ENCODE measurements at places on chromosomes 7 and 10.

GRCh38 chr7:101488826-101489572, 126.3 kb downstream of the COL26A1 start:
- DNase-seq, result no peak

DNA sequence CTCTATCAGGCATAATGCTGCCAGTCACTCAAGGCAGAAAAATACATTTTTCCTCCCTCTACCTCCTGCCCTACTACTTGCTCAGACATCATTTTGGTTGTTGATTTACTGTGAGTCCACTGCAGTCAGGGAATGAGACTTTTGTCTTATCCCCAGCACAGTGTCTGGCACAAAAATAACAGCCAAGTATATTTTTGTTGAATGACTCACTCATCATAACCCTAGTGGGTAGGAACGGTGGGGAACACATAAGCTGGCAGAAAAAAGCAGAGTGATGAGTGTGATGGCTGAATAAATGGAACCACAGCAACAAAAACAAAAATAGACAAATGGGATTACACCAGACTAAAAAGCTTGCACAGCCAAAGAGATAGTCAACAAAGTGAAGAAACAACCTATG, 65.8 kb upstream of the LAMB4 start:
- no peak for DNase-seq

DNA sequence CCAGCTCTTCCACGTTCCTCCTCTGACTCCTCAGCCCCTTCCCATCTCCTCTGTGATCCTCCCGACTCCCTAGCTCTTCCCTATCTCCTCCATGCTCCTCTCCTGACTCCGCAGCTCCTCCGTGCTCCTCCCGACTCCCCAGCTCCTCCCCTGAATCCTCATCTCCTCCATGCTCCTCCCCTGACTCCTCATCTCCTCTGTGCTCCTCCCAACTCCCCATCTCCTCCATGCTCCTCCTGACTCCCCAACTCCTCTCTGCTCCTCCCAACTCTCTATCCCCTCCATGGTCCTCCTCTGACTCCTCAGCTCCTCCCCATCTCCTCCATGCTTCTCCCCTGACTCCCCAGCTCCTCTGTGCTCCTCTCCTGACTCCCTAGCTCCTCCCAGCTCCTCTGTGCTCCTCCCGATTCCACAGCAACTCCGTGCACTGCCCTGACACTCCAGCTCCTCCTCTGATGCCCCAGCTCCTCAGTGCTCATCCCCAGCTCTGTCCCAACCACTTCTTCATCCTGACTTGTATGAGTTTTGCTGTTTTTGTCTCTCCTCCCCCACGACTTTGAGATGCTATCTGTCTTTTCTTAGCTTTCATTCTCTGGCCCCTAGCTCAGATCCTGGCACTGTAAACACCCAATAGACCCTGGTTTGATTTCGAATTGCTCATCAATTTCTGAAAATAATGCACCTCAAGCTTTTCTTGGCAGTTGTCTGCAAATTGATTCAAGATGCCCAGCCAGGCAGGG, 38.3 kb downstream of the OAT start:
- no peak for DNase-seq

DNA sequence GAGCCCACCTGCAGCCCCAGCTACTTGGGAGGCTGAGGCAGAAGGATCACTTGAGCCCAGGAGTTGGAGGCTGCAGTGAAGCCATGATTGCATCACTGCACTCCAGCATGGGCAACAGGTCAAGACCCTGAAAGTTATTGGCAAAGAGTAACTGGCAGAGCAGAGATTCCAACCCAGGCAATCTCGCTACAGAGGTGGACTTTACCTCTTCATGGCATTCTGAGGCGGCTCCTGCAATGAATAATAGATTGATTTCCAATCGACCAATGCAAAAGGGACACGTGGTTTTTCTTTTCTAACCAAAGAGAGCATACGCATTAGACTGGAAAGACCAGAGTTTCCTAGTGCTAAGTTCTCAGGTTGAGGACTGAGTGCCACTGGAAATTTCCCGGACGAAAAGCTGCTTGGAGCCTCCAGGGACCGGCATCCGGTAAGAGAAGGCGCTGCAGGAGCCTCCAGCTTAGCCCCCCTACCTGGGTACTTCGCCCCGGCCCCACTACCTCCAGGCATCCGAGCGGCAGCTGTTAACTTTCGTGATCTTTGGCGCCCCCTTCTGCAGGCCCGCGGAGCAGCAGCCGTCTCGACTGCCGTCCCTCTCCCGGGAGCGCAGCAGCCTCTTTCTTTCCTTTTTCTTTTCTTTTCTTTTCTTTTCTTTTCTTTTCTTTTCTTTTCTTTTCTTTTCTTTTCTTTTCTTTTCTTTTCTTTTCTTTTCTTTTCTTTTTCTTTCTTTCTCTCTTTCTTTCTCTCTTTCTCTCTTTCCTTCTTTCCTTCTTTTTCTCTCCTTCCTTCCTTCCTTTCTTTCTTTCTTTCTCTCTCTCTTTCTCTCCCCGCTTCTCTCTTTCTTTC, 4.1 kb downstream of the MBLAC1 start:
- peak; percentile 77 for DNase-seq

- no peak for DNase-seq
Measured at GRCh38 chr7:70696201-70696754, 435.7 kb upstream of the GALNT17 start.

DNA sequence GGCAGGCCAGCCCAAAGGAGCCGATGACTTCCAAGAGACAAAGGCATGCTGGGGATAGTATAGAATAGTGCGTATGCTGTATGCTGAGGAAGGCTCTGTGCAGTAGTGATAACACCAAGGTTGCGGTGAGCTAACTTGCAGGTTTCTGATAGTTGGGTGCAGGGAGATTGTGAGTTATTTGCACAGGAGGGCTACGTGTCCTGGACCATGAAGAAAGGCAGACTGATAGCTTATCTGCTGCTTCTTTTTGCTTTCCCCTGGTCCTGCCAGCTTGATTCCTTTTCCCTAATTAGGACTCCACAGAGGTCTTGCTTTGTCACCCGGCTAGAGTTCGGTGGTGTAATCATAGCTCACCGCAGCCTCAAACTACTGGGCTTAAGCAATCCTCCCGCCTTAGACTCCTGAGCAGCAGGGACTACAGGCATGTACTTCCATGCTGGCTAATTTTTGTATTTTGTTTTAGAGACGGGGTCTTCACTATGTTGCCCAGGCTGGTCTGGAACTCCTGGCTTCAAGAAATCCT, 43.9 kb upstream of the ARHGAP12 start:
- no peak for DNase-seq

GRCh38 chr7:124879103-124879502, 50.5 kb downstream of the POT1 start:
- no peak for DNase-seq

DNA sequence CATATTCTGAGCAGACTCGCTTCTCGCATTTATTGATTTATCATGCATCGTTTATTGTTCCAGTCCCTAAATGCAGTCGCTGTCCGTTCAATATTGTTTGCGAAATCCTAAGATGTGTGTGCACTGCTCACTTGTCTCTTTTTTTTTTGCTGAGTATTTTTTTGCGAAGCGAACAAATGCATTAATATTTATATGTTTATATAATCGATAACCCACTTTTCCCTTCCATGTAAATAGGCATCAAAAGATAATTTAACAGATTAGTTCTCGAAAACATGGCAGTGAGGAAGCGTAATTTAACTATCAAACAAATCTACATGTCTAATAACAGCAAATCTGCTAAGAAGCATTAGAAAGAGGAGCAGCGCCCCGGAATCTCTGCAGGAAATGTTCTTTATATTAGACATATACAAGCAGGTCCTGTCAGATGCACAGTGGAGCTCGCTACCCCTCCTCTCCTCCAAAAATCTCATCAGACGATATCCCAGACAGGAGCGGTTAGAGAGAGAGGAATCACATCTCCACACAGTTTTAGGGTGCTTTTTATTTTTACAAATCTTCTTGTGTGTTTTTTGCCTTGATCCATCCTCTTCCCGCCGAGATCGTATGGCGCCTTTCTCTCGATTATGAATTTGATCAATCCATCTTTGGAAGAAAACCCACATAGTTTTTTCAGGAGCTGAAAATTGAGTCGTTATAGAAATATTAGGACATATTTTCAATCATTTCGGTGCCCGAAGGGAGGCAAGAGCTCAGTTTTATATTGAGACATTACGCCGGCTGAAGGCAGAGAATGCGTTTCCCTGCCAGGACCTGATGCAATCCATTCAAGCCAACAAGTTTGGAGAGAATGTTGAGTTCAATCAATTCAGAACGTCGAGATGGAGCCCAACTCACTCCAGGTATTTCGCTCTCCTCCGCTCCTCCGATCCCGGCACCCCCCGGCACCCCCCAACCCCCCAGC, at the start of gene ARID5B:
ARID5B (plus strand) TSS at position 871 of the 964 bp plus-strand sequence; CDS start at position 882, 11 bp downstream.
- peak; percentile 45 for DNase-seq

- DNase-seq, result no peak
Measured at GRCh38 chr7:112929421-112929820, 139.2 kb upstream of the TMEM168 start.

DNA sequence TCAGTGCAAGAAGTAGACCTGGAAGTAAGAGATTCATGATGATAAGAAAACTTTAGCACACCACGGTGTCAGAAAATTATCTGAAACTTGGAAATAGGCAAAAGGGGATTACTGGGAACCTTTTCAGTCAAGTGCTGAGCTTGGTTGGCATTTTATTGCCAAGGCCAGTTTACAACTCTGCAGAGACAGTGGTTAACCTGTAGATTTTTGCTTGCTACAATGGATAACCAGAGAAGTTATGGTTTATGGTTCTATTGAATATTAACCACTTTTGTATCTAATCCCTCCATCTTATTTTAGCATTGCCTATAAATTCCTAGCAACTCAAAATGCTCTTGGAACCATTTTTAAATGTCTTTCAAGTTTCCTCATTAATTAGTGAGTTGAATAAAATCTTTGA, 13.3 kb upstream of the GRM8 start:
- DNase-seq, result no peak

- no peak for DNase-seq
Measured at GRCh38 chr10:11304906-11305585, 287.4 kb downstream of the CELF2 start.

DNA sequence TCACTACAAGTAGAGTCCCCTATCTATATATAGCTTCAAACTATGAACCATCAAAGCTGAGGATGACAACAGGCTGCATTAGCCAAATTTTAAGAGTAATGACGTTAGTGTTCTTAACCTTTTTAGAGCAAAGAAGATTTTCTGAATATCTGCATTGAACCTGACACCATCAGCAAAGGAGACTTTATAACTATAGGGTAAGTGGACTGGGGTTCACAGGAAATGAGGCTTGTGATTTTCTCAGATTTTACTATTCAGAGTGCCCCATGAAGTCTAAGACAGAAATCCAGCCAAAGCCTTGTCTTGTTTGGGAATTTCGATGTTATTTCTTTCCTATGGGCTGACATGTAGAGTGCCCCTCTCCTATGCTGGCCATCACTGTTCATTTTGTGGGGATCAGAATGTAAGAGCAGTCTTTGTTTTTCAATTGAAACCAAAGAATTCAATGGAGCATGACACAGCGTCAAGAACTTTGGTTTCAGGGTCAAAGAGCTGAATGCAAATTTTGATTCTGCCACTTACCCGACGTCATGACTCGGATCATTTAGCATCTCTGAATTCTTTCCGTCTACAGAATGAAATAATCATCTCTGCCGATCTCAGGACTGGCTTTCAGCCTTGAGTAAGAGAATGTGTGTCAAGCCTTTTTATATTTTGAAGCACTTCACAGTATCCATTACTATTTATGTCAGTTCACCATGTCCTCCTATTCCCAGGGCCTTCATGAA, 52.7 kb downstream of the DENND11 start:
- no peak for DNase-seq

- DNase-seq, result no peak
Measured at GRCh38 chr10:24425151-24425550, 216.2 kb downstream of the KIAA1217 start.

DNA sequence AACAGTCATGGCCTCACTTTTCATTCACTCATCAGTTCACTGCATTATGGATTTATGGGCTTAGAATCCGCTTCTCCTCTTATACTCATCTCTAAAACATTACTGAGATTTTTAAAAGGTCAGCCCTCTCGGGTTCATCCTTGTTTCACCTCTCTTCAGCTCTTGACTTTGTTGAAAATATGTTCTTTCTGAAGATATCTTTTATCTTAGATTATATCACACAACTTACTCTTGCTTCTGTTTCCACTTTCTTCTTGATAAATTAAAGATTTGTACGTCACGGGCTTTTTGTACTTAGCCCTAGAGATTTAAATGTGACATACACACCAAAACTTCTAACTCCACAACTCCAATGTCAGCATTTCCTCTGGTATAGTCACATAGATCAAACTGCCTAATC, 342.5 kb upstream of the TMEM229A start:
- no peak for DNase-seq

- no peak for DNase-seq
Measured at GRCh38 chr10:16314259-16314658, 122.6 kb upstream of the PTER start.

DNA sequence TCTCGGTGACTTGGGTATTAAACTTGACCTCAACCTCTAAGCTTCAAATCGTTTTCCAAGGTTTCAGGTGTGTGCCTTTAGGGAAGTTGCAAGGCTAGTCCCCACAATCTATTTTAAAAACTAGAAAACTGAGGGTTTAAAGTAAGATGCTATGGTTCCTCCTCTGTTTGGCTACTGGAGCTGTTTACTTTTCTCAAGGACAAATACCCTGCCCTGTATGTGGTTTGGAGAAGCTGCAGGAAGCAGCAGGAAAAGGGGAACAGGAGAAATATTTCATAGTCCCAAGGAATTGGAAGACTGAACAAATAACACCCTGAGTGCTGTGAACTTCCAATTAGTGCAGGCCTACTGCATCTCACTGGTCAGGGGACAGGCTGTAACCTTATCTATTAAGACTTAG, 135.9 kb downstream of the NRP1 start:
- DNase-seq, result no peak

GRCh38 chr10:123796736-123797135, 94.9 kb downstream of the CPXM2 start:
- DNase-seq, result no peak

DNA sequence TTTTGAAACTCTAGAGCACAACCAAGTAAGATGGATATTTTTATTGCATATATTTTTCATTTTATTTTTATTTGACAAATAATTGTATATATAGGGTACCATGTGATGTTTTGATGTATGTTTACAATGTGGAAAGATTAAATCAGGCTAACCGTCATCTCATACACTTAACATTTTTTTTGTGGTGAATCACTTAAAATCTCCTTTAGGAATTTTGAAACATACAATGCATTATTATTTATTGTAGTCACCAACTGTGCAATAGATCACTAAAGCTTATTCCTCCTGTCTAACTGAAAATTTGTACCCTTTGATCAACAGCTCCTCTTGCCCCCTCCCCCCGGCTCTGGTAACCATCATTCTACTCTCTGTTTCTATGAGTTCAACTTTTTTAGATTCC, 77.2 kb downstream of the DNAH11 start:
- no peak for DNase-seq

Data from T-helper 2 cell (primary cell).